NCI-H187 (cell line): ENCODE measurements at places on chromosomes 13 and 19.

GRCh38 chr13:28620011-28620830 lies 38.7 kb upstream of the POMP start:
- no peak for DNase-seq

DNA sequence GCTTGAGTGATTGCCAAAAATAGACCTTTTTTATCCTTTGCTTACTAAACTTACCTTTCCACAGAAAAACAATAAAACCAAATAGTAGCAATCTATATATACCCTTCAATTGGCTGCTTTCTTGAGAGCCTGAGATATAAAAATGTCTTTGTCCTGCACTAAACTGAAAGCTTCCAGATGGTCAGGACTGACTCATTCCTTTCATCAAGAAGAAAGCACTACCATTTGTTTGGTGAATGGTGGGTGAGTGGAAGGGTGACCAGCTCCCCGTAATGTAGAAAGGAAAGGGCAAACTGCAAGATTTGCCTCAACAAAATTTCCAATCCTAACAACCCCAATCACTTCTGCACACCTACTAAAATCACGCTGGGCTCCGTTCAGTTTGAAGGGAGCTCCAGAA lies 67.8 kb downstream of the SACS start:
- no peak for DNase-seq

GRCh38 chr19:46000491-46001246 lies 5.4 kb downstream of the CCDC61 start:
- no peak for DNase-seq

GRCh38 chr19:19502808-19503602 lies 12.3 kb downstream of the TSSK6 start:
- no peak for DNase-seq

- no peak for DNase-seq
These were observed 68.8 kb downstream of the CPAMD8 start for GRCh38 chr19:16957855-16958254.

DNA sequence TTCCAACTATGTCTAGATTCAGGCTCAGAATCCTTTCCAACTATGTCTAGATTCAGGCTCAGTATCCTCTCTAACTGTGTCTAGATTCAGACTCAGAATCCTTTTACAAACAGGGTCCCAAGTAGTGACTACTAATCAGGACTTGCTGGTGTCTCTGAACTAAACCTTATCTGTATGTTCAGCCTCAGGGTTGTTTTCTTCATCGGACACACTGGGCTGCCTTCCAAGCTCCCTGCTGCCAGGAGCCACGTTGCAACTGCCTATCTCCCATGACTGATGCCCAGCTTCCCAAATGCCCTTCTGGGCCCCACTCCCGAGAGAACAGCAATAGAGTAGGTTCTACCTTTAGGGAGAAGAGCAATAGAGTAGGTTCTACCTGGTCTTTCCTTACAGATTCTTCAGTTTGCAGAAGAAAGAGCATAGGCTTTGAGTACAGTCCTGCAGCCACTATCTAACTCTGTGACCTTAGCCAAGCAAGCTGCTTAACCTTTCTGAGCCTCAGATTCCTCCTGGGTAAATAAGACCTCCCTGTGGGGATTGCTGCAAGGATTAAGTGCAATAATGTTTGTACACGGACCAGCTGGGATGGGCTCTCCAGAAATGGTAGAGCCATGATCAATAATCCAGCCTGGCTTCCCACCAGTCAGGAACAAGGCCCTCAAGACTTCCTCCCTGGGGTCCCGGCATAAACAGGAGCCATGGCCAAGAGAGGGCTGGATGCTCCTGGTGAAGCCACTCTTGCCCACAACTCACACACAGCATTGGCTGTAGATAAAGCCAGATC lies 61.5 kb downstream of the ZIC5 start:
- DNase-seq: no peak
